Activated naive CD8-positive, alpha-beta T cell treated with anti-CD3 and anti-CD28 coated beads, Interleukin-2, amount 10 ng/mL, durations not matched to agents 7 days and 5 days (primary cell): ENCODE measurements at places on chromosomes 5 and 9. TPM values are rescaled to one million over a fixed set of nuclear protein-coding genes. Genes with fewer than 3 reads are reported as not detected.

Gene PCDHA5
- total RNA-seq: not detected

Gene FOXD4
- total RNA-seq: 0.22 TPM

- H3K27me3 ChIP-seq: no peaks in the 10 kb centered on the region
- no peaks in the 10 kb centered on the region for H3K4me1 ChIP-seq
- DNase-seq: no peak
- H3K4me3 ChIP-seq: no peak overlapping the region
- no peaks in the 10 kb centered on the region for H3K36me3 ChIP-seq
Observed at GRCh38 chr5:64019746-64020145, 57.5 kb upstream of the HTR1A start.

- H3K36me3 ChIP-seq: no peaks in the 10 kb centered on the region
- no peak overlapping the region for H3K27ac ChIP-seq
- no peaks in the 10 kb centered on the region for H3K27me3 ChIP-seq
- H3K4me1 ChIP-seq: no peaks in the 10 kb centered on the region
Observed at GRCh38 chr5:124519396-124519795, 227.0 kb downstream of the ZNF608 start.

GRCh38 chr9:91349115-91349555, 12.6 kb downstream of the AUH start:
- no peaks in the 10 kb centered on the region for H3K27me3 ChIP-seq
- DNase-seq: no peak
- H3K36me3 ChIP-seq: peaks cover 15% of the 10 kb centered on the region
- H3K27ac ChIP-seq: no peak overlapping the region
